ENCODE measurements at places on chromosomes 1 and 21.

DNA sequence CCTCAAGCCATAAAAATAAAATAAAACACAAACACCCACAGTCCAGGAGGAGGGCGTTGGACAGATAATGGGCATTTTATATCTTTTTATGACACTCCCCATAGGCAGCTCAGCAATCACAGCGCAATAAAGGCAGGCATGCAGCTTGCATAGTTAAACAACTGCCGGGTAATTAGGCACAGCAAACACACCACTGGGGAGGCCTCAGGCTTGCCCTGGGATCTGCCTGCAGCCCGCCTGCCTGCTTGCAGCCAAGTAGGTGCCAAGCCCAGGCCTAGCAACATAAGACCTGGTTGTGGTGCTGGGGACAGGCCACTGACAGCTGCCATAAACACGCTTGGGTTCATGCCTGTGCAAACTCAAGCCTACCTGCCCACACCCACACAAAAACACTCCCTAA, 54.2 kb downstream of the DMAP1 start:
- no peak for DNase-seq

- peak; percentile 67 for DNase-seq
Measured at GRCh38 chr1:94039514-94039870, 81.5 kb downstream of the ABCA4 start.

GRCh38 chr1:163069142-163069541, at the start of gene RGS4:
RGS4 (plus strand) TSS chr1:163069361; CDS start chr1:163069485, 124 bp downstream.
- DNase-seq = peak; percentile 97

DNA sequence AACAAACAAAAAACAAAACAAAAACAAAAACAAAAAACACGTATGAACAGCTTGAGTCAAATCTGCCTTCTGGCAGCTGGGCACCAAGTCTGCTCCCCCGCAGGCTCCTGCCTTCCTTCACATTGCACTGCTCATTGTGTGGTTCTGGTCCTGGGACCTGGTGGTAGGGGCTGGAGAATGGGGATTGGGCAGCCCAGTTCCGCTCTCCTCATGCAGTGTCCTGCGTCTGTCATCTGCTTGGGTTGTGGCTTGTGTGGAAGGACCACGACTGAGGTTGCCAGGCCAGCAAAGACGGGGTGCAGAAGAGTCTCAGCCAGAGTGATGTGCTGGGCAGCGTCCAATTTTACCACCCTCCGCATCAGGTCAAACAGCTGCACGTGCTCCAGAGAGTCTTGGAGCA, 11.1 kb downstream of the OR2AJ1 start:
- no peak for DNase-seq

GRCh38 chr1:207918011-207918410, 7.1 kb upstream of the CD34 start:
- no peak for DNase-seq

DNA sequence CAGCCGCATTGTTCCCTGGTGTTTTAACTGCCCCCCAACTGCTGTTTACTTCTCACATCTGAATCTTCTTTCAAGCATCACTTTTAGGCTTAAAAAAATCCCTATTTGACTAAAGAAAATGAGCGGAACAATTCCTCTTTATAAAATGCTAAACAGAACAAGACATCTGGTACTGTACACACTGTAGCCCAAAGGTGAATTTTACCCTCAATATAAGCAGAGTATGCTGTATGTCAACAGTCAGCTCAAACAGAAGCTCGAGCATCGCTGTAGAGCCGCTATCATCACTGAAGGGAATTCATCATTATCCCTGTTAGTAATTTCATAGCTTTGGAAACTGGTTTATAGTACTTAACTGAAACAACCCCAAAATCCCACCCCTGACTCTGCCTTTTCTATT, 85.3 kb downstream of the LRRC8D start:
- DNase-seq = no peak

DNA sequence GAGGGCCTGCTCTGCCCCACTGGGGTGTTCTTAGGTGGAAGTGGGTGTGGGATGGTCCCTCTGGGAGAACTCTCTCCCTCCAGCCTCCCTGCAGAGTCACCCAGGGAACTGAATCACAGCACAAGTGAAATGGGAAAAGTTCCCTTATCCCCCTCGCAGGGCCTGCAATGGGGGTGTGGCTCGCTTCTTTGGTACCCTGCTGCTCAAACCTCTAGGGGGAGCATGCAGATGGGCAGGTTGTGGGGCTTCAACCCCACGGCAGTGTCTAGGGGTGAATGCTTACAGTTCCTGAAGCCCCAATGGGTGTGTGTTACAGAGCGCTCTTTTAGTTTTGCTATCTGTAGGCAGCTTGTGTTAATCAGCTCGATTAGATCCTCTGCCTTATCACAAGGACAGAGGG, 59.0 kb upstream of the TINAGL1 start:
- DNase-seq = no peak

GRCh38 chr1:164647211-164647610, 88.2 kb downstream of the PBX1 start:
- DNase-seq = no peak

DNA sequence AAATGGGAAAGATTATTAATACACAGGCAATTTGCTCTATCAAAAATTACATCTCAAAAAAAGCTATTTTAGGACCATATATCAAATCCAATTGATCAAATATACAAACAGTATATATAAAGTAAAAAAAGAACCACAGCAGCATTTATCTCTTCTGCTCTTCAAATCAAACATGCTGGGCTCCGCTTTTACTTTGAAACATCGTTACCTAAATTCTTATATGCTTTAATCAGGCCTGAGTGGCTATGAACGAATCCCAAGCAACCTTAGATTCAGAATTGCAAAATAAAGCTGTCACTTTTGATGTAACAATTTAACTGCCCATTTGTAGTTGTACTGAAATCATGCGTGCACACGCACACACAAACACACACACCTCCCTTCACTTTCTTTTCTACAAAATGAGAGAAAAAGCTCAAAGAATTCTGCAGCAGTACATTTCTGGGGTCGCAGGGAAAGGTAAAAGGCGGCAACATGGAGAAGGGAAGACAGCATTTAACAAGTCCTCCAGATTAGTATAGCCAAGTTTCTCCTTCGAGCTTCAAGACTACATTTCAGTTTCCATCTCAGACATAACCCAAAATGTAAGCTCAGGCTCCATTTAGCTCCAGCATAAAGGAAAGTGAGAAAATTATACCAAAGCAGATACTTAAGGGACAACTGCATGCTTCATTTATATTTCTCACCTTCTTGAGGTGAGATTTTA, 92.2 kb upstream of the TTC39A start:
- DNase-seq = no peak

GRCh38 chr1:29761159-29761928, 525.0 kb downstream of the PTPRU start:
- DNase-seq = no peak

- DNase-seq = no peak
Measured at GRCh38 chr1:33231166-33231565, 25.1 kb upstream of the ZNF362 start.

- no peak for DNase-seq
Measured at GRCh38 chr21:45888386-45889009, 93.1 kb upstream of the COL6A1 start.

GRCh38 chr1:186208405-186209129, 166.5 kb downstream of the TPR start:
- DNase-seq = peak; percentile 66

DNA sequence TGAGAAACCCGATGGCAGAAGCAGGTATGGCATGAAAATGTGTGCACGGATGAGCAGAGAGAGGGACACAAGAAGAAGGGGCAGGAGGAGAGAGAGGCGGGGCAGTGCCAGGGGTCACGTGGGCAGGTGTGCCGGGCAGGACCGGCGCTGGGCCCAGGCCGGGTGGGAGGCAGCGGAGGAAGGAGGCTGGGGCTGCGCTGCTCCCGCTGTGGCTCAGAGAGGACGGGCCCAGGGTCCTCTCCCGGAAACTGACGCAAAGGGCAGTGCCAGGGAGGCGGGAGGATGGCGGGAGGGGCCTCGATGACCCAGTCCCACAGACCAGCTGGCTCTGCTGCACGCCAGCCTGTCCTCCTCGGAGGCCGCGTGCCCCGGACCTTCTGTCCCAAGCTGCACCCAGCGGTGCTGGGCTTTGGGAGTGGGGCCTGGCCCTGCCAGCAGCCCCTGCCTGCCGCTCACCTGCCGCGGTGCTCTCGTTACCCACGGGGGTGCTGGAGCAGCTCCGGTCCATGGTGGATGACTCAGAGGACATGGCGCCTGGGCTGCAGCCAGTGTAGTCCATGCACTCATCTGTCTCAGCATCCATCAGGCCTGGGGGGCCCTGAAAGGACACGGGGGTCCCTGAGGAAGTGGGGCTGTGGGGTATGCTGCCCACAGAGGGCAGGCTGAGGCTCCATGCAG, 153.9 kb downstream of the CASZ1 start:
- DNase-seq = no peak

DNA sequence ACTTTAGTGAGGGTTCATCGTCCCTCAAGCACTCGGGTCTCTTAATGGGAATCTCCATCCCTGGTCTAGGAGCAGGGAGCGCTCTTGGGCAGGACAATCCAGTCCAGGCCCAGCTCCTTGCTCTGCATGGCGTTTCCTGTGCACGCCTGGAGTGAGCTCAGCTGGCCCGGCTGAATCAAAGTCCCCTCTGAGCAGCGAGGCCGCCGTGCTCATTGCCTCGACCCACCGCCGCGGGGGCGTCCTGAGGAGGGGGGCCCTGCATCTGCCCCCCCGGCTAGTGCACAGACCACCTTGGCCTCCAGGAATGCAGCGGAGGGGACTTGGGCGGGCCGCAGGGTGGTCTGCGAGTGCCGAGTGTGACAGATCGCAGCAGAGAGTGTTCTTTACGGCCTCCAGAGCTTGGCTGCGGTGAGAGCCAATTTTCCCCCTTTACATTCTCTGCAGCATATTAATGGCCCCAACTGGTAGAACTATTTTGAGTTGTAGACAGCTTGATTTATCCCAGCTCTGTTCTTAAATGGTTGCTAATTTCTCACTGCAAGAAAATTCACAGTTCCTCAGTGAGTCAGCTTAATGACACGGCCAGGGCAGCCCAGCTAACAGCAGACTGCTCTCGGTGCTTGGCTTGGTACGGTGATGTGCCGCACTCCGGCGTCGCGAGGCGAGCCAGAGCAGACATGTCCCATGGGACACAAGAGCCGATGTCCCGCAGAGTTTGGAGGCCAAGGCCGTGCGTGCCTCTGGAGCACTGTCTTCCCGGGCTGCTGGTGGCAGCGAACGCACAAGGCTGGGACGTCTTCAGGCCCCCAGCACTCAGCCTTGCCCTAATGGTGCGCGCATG, 39.8 kb downstream of the SNAP47 start:
- DNase-seq = peak; percentile 78

DNA sequence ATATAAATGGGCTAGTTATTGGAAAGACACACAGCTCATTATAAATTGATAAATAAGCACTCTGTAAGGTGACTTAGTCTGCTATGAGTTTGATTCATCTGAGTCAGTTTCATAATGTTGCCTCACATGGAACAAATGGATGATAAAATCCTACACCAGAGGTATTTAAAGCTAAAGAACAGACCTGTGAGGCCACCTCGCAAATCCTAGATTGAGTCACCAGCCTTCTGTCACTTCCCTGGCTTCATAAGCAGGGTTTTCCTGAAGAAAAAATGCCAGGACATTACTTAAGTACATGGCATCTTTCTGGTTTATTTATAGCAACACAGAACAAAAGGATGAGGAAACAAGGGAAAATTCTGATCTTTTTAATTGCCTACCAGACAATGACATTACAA, 18.4 kb downstream of the CD2 start:
- DNase-seq = peak; percentile 47

- DNase-seq = no peak
Measured at GRCh38 chr1:240737766-240738265, 125.9 kb upstream of the GREM2 start.

- DNase-seq = peak; percentile 47
Measured at GRCh38 chr1:235624721-235625333, 24.8 kb downstream of the GNG4 start.

GRCh38 chr1:41110286-41110685, 88.8 kb upstream of the SLFNL1 start:
- DNase-seq = no peak

- DNase-seq = peak; percentile 48
Measured at GRCh38 chr1:201970334-201971159, 11.9 kb upstream of the RNPEP start.

- no peak for DNase-seq
Measured at GRCh38 chr1:150981177-150981804, 801 bp upstream of the ANXA9 start.

- peak; percentile 47 for DNase-seq
Measured at GRCh38 chr1:155085504-155086127, 7.0 kb downstream of the EFNA3 start.

- peak; percentile 95 for DNase-seq
Measured at GRCh38 chr1:240611619-240612480, at the start of gene GREM2. GREM2 (minus strand) TSS chr1:240612155; CDS start chr1:240493475, 118,680 bp downstream.

DNA sequence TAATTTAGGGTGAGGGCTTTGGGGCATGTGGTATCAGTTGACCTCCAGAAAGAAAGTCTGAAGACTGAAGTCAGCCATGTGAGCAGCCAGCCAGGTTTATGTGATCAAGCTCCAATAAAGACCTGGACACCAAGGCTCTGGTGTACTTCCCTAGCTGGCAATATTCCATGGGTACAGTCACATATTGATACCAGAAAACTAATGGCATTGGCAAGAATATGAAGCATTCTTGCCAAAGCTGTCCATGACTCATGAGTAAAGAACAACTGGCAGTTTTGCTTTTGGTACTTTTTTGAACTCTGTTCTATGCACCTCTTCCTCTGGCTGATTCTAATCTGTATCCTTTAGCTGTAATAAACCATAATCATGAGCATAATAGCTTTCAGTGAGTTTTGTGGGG, 415.3 kb upstream of the CAMK1G start:
- DNase-seq = peak; percentile 43

DNA sequence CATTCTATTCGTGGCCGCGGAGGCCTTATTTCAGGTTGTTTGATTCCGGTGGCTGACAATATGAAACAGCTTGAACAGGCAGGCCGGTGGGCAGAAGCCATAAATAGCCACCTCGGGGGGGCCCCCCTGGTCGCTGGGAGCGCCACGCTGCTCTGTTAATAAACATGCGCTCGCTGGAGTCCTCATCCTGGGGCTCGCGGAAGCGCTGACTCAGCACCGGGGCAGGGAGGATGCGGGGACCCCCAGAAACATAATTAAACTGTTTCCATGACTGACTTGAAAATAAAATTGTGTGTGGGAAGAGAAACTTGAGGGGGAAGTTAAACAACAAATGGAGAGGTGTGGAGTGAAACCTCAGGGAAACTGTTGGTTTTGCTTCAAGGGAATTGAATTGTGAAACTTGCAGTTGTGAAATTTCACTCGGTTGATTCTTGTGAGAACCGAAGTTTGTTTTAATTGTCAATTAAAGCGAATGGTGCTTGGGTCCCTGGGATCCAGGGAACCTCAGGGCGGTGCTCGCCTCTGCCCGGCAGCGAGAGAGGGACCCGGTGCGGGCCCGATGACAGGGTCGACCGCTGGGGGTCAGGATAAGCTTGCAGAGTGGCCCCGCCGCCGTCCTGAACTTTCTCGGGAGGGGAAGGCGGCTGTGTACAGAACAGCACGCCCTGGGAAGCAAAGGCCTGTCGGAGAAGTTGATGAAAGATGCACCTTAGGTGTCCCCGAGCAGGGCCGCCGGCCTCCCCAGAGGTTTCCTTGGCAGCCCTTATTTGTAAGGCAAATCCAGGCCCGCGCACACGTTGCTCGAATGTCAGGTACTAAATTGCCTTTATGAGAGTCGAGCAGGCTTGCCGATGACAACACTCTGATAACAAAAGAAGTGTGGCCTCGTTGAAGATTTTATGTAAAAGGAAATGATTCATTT, 176.9 kb upstream of the LMO4 start:
- peak; percentile 63 for DNase-seq

GRCh38 chr21:34526618-34527290, 14.7 kb upstream of the KCNE1 start:
- peak; percentile 100 for DNase-seq

Data from fibroblast of mammary gland (primary cell).